Naive thymus-derived CD8-positive, alpha-beta T cell (primary cell): ENCODE measurements at places on chromosomes 1 and 21. TPM values are rescaled to one million over a fixed set of nuclear protein-coding genes. Genes with fewer than 3 reads are reported as not detected.

Gene DPYD
- 39.3 TPM for total RNA-seq

Gene AADACL3
- not detected for total RNA-seq

Gene HRNR
- 0.10 TPM for total RNA-seq

Gene MIA3
- total RNA-seq, result 103 TPM

Gene CACHD1
- 4.9 TPM for total RNA-seq

Gene S100A12
- total RNA-seq, result not detected

Gene AXDND1
- not detected for total RNA-seq

DNA sequence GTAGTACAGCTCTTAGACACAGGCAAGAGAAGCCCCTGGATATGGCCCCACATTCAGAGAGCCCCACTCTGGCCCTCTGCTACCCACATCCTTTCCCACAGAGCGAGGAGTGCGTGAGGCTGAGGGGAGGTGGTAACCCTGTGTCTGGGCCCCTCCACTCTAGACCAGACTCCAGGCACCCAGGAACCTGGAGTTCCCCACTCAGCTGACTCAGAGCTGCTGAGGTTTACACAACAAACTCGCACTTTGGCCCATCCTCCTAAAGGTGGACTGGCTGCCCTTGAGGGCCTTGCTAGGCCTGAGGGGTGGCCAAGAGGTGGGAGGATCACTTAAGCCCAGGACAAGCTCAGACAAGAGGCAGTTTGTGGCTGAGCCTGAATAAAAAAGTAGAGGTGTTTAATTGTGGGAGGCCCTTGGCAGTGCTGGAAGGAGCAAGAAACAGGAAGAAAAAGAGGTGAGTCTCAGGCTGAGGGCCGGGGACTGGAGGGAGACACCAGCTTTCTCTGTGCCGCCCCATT lies 10.7 kb downstream of the MR1 start:
- H3K36me3 ChIP-seq, result peaks cover 10% of the 10 kb centered on the region
- peaks cover 25% of the 10 kb centered on the region for H3K4me1 ChIP-seq
- H3K27ac ChIP-seq, result peak overlapping the region; percentile 79
- peak; percentile 11 for DNase-seq
- H3K27me3 ChIP-seq, result no peaks in the 10 kb centered on the region

- no peak overlapping the region for H3K4me3 ChIP-seq
- H3K27me3 ChIP-seq, result peaks cover 17% of the 10 kb centered on the region
- no peaks in the 10 kb centered on the region for H3K36me3 ChIP-seq
Observed at GRCh38 chr1:99672530-99673213, 26.8 kb downstream of the PALMD start.

GRCh38 chr1:111369645-111370044 lies 57.9 kb downstream of the OVGP1 start:
- H3K27ac ChIP-seq, result no peak overlapping the region
- DNase-seq, result no peak
- H3K4me3 ChIP-seq, result no peak overlapping the region
- peaks cover 40% of the 10 kb centered on the region for H3K27me3 ChIP-seq
- H3K36me3 ChIP-seq, result no peaks in the 10 kb centered on the region

GRCh38 chr1:43703836-43704235 lies 3.5 kb upstream of the ST3GAL3 start:
- no peak overlapping the region for H3K4me3 ChIP-seq
- no peaks in the 10 kb centered on the region for H3K27me3 ChIP-seq
- DNase-seq, result no peak
- no peak overlapping the region for H3K27ac ChIP-seq
- H3K4me1 ChIP-seq, result peaks cover 28% of the 10 kb centered on the region

DNA sequence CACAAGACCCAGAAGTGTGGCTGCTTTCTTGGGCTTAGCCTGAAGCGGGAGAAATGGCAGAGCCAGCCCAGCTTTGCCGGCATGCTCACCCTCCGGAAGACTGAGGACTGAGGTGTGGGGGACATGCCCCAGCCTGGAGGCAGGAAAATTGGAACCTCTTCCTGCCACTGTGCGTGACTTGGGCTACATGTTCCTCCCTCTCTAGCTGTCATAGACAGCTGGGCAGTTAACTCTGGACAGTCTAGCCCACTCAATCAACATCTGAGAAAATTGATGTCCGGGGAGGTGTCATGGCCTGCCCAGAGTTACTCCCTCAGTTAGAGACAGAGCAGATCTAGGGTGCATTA lies 59.7 kb downstream of the UBE2T start:
- peaks cover 13% of the 10 kb centered on the region for H3K27me3 ChIP-seq
- no peak overlapping the region for H3K27ac ChIP-seq
- no peak for DNase-seq

DNA sequence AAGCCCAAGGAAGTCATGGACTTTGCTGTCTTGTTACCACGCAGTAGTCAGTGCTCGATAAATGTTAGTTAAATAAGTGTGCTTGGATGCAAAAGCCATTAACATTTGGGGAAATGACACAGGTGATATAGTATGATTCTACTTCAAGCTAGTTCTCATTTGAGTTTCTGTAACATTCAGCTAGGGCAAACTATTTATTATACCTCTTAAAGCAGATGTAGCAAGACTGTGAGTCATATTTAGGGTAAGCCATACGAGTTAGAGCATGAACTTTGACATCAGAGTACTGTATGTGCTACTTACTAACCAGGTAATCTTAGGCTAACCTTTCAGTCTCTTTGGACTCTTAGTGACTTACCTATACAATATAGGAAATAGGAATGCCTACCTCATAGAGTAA lies 21.0 kb downstream of the CLCA4 start:
- H3K36me3 ChIP-seq, result no peaks in the 10 kb centered on the region
- no peak overlapping the region for H3K27ac ChIP-seq
- no peak overlapping the region for H3K4me3 ChIP-seq
- peaks cover 13% of the 10 kb centered on the region for H3K27me3 ChIP-seq

DNA sequence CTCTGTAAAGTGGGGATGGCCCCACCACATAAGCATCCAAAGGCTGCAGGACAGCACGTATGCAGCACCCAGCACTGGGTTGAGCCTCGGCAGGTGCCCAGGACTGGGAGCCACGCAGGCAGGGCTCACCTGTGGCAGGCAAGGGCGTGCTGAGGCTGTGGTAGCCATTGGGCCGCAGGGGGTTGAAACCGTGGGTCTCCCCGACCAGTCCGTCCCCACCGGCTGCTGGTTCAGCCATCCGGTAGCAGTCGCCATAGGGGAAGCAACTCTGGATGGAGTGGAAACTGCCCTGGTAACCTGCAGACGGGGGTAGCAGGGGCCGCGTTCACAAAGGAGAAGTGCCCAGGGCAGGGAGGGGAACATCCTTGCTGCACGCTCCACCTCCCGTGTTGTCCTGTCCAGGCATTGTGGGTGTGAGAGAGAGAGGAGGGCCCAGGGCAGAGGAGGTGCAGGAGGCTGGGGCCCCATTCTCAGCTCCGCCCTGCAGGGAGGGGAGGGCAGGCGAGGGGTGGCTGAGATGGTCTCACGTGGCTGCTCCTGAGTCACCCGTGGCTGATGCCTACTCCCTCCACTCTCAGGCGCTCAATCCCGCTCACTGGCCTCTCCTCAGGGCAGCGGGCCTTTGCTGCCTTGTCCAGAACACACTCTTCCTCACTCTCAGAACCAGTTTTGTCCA lies 49.9 kb downstream of the DMRTB1 start:
- no peaks in the 10 kb centered on the region for H3K27me3 ChIP-seq
- no peak overlapping the region for H3K4me3 ChIP-seq
- H3K4me1 ChIP-seq, result peaks cover 2% of the 10 kb centered on the region
- DNase-seq, result no peak
- H3K36me3 ChIP-seq, result no peaks in the 10 kb centered on the region
- no peak overlapping the region for H3K27ac ChIP-seq

- H3K4me1 ChIP-seq, result peaks cover 4% of the 10 kb centered on the region
- no peak for DNase-seq
- no peak overlapping the region for H3K4me3 ChIP-seq
- no peak overlapping the region for H3K27ac ChIP-seq
- H3K27me3 ChIP-seq, result no peaks in the 10 kb centered on the region
Observed at GRCh38 chr1:109131059-109131458, 17.1 kb downstream of the ELAPOR1 start.
